Lower leg skin (tissue), 4 donors: ENCODE measurements at places on chromosomes 2 and 18.

GRCh38 chr2:30145826-30146336 is 926 bp upstream of the YPEL5 start:
- DNase-seq = no peak

- DNase-seq = no peak
Observed at GRCh38 chr2:8442833-8443486, 238.9 kb upstream of the ID2 start.

GRCh38 chr2:76958749-76959148 is 563.4 kb downstream of the LRRTM4 start:
- DNase-seq = no peak

- no peak for DNase-seq
Observed at GRCh38 chr2:481388-481787, 193.5 kb upstream of the ALKAL2 start.

- DNase-seq = no peak
Observed at GRCh38 chr2:121705390-121705789, 31.3 kb downstream of the NIFK start.

- no peak for DNase-seq
Observed at GRCh38 chr2:101779656-101780055, 82.1 kb downstream of the MAP4K4 start.

- DNase-seq = no peak
Observed at GRCh38 chr2:74037379-74037860, 52.7 kb downstream of the TET3 start.

GRCh38 chr2:29273004-29273684 is 157.9 kb downstream of the CLIP4 start:
- DNase-seq = peak; percentile 57

DNA sequence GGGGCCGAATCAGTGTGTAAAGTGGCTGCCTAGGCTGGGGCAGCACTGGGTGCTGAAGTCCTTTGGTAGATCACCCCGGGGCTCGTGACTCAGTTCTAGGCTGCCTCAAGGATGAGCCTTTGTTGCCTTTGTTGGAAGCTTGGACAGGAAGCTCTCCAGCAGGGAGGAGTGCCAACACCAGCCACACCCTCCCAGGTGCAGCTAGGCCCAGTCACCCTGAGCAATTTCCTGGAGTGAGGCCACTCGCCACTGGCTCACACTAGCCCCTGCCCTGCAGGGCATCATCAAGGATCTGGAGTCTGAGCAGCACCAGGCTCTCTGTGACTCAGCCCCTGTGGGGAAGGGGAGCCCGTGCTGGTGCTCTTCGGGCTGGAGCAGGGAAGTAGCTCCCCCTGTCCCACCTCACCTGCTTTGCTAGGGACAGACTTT is 6.7 kb upstream of the SDC1 start:
- peak; percentile 90 for DNase-seq

DNA sequence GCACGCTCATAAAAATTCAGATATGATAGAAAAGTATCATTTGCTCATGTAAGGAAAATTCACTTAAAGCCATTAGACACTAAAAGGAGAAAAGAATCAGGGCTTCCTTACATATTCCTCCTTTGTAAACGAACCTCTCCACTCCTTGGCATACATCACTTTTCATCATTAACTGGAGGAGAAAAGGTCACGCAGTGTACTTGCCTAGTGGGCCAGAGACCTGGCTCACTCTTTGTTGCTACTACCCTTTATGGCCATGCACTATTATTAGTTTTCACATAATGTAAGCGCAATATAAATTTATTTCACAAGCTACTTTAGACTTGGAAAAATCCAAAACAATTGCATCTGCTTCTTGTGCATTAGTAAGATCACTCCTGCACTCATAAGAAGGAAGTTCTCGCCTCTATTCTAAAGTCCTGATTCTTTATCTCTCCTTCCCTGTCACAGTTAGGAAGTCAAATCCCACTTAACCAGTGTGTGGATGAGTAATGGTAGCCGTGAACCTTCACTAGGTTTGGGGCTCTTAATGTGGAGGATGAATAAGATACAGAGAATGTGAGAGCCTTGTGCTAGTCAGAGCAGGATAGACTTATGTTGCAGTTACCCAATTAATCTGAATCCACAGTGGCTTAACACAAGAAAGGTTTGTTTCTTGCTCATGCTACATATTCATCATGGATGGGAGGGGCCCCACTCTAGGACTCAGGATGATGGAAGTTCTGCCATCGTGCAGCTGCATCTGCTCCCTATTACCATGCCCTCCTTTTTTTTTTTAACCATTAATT is 115.0 kb upstream of the GLS start:
- no peak for DNase-seq

DNA sequence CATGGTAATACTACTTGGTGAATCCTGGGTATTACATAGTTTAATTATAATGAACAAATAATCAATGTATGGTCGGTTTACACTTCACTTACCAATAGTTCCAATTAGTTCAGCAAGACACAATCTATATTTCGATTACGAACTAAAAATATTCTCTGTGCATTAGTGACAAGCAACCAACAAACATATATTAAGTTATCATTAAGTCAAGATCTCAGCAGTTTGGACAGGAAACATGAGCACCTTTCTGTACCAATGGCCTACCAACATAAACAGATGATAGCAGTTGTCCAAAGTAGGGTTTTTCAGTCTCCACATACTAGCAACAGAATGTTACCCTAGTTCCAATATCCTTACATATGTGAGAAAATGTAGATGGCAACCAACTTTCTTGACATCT is 32.8 kb downstream of the RTN4 start:
- no peak for DNase-seq

- peak; percentile 72 for DNase-seq
Observed at GRCh38 chr2:233799087-233799665, 21.0 kb downstream of the MROH2A start.

DNA sequence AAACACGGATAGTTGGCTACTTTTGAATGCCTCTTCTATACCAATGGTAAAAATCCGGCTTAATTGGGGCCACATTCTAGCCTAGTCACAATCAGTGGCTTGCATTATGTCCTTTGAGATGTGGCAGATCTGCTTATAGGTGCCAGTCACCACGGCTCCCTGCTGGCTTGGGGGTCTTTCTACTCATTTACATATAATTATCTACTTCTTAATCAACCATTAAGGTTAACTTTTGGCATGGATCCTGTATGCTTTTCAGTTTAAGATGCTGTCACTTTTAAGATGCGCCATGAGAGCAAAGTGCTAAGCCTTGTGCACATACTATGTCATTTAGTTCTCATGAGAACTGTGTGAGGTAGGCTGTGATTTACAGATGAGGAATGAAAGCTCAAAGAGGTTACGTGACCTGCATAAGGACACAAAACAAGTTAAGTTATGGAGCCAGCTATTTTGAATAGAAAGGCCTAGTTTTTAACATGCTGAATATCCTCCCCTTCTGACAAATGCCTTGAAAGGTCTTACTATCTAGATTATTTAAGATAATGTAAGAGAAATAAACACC is 4.1 kb downstream of the NEDD4L start:
- DNase-seq = no peak

DNA sequence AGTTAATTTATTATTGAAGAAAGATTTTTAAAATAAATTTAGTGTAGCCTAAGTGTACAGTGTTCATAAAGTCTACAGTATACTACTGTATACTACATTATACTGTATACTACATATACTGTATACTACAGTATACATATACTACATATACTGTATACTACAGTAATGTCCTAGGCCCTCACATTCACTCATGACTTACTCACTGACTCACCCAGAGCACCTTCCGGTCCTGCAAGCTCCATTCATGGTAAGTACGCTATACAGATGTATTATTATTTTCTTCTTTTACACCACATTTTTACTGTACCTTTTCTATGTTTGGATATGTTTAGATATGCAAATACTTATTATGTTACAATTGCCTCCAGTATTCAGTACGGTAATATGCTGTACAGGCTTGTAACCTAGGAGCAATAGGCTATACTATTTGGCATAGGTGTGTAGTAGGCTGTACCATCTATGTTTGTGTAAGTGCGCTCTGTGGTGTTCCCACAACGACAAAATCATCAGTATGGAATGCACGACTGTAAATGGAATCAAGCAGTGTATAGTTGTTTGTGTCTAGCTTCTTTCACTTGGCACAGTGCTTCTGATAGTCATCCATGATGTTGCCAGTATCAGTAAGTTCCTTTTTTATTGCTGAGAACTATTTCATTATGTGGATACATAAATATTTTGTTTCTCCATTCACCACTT is 245.7 kb downstream of the MTX2 start:
- no peak for DNase-seq

- DNase-seq = no peak
Observed at GRCh38 chr2:22217881-22218280, 1094.1 kb downstream of the TDRD15 start.

GRCh38 chr2:101627285-101628029 is 70.0 kb upstream of the MAP4K4 start:
- no peak for DNase-seq

GRCh38 chr2:220227266-220227920 is 600.0 kb downstream of the SLC4A3 start:
- no peak for DNase-seq

DNA sequence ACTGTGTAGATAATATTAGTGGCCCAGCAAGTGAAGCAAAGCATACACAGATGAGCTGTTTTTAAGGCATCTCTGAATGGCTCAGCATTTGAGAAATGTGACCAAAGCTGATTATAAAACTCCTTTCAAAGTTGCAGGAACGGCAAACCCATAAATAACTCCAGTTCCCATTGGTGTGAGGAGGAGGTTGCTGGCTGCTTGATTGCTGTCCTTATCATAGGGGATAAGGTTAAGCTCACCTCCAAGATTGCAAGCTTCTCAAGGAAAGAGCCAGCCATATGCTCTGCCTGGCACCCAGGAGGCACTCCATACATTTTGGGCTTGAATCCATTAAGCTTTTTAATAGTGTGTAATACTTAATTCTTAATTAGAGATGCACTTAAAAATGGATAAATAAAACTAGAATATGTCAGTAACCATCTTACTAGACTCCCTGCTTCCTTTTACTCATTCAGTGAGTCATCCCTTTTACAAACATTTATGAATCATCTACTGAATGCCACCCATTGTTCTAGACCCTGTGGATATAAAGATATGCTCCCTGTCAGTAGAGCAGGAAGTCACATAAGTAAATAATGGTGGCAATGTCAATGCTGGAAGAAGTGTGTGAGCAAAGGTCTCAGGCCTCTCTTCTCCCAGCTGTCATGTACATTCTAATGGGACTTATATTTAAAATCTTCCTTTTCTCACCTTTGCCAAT is 99.3 kb downstream of the SPATS2L start:
- no peak for DNase-seq
